Activated effector memory CD4-positive, alpha-beta T cell treated with anti-CD3 and anti-CD28 coated beads, Interleukin-2, amount 50 U/mL, for 16 hours (primary cell): ENCODE measurements at places on chromosomes 4 and X.

DNA sequence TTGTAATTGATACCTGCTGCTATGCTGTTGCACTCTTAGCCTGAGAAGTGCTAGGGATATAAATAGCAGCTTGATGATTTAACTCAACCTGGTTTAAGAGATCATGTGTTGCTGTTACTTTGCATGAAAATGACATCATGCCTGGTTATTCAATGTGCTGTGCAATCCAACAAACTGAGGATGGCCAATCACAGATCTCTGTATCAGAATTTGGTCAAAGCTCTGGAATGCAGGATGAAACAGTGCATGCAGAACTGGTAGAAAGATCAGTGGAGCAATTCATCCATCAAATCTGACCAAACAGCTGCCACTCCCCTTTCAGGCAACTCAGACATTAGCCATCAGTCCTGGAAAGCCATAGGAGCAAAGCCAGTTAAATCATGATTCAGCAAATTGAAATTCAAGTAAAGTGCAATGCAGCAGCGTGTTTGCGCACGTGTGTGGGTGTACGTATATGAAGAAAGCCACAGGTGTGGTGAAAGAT is 160.3 kb upstream of the RASGEF1B start:
- no peak for DNase-seq

GRCh38 chrX:10893366-10893765 is 217.8 kb upstream of the HCCS start:
- no peak for DNase-seq

- DNase-seq, result no peak
Measured at GRCh38 chrX:78747489-78747888, at the start of gene LPAR4. LPAR4 (plus strand) TSS chrX:78747720; CDS start chrX:78754870, 7,150 bp downstream.

DNA sequence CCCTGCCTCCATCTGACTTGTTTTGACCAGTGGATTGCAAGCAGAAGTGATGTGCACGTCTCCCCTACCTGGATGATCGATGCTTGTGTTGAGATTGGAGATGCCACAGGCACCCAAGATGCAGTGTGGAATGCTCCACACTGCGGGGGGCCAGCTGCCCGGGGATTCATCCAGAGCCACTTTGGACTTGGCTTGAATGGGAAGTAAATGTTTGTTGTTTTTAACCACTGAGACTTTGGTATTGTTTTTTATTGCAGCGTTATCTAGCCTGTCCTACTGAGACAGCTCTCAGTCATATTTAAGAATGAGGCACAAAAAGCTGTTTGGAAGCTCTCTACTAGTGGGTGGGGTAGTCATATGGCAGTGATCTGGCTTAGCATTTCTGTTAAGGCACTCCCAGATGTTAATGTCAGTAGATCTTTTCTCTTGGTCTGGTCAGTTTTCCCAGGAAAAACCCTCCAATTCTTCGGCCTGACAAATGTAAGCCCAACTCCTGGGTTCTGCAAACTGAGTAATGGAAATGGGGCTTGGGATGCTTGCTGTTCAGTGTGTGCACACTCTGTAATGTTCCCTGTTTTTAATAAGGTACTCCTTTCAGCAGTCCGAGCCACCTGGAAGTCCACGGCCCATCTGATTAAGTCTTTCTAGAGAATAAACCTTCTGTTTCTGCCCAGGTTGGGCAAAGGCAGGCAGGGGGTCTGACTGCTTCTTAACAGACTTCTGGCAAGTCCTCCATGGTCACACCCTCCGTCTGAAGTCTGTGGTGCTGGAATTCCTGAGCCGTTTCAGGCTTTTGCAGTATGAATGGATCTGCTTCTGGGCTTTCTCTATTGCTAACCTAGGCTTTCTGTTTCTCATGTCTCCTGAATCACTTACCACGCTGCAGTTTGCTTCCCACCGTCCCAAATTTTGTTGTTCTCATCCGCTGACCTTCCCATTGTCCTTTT is 74.8 kb downstream of the WWC2 start:
- DNase-seq, result no peak

- DNase-seq, result no peak
Measured at GRCh38 chr4:28883211-28883610, 1837.0 kb upstream of the PCDH7 start.

GRCh38 chr4:154464654-154465053 is 26.9 kb downstream of the DCHS2 start:
- no peak for DNase-seq

GRCh38 chr4:39620551-39621313 is 17.9 kb downstream of the SMIM14 start:
- DNase-seq, result no peak

DNA sequence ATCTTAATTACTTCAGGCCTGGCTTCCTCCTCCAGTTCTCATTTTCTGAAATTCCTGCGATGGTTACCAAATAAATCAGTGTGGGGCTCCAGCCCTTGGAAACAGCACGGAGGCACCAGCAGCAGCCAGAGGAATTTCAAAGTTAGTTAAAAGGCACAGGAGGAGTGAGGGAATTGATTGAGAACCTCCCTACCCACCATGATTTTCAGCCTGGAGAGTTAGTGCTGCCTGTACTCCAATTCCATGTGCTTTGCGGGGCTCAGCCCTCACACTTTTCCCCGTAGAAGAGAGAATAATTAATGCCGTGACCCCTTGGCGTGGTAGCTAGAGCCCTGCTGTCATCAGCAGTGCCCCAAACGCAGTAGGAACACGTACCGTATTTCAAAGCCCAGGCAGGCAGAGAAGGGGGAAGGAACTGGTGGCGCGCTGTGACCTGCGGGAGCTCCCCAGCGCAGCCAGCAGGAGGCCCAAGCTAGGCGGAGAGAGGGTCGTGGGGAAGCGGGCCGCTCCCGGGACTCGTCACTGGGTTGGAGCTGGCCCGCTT is 84.0 kb upstream of the IGFBP7 start:
- DNase-seq, result no peak

- DNase-seq, result no peak
Measured at GRCh38 chrX:151100799-151101198, 75.6 kb upstream of the GPR50 start.
